Sigmoid colon (tissue), 7 donors: ENCODE measurements at places on chromosomes 13 and 19.

- DNase-seq: no peak
Observed at GRCh38 chr19:50659318-50660087, 10.3 kb downstream of the C19orf81 start.

- no peak for DNase-seq
Observed at GRCh38 chr19:33157906-33158305, 26.0 kb downstream of the WDR88 start.

- DNase-seq: no peak
Observed at GRCh38 chr19:27964185-27964584, 1248.8 kb downstream of the UQCRFS1 start.

DNA sequence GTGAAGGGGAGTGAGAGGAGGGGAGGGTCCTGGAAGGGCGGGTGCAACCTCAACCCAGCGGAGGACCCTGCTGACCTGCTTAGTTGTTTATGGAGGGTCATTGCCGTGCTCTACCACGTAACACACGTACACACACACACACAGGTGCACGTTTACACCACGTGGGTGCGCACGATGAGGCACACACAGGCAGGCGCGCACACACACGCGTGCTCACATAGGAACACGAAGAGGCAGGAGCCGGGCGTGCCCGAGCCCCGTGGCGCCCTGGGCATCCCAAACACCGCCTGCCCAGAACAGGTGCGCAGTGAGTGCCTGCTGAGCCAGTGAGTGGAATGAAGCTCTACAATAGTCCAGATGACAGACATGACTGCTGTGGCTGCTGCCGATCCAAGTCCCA lies 11.2 kb upstream of the MADCAM1 start:
- no peak for DNase-seq

GRCh38 chr13:95676105-95676761 lies 706 bp upstream of the DNAJC3 start:
- no peak for DNase-seq
